Activated B cell treated with CpG ODN at 0.5 μM for 24 hours (primary cell): ENCODE measurements at places on chromosomes 2 and 18. TPM values are rescaled to one million over a fixed set of nuclear protein-coding genes. Genes with fewer than 3 reads are reported as not detected.

CHN1 gene
- 0.61 and 0.80 TPM in 2 replicates for total RNA-seq

WDR33 gene
- 83.0 and 93.0 TPM in 2 replicates for total RNA-seq

REG3G gene
- total RNA-seq, result not detected in 2 replicates

CUL3 gene
- 99.4 and 114 TPM in 2 replicates for total RNA-seq

TBR1 gene
- total RNA-seq, result 0.02 and 0.07 TPM in 2 replicates

IL1B gene
- 0.53 and 0.71 TPM in 2 replicates for total RNA-seq

NGEF gene
- not detected in 2 replicates for total RNA-seq

CFAP65 gene
- not detected in 2 replicates for total RNA-seq

APOB gene
- total RNA-seq, result not detected in 2 replicates

UGT1A10 gene
- not detected in 2 replicates for total RNA-seq

DLGAP1 gene
- 0.10 and 0.18 TPM in 2 replicates for total RNA-seq

CDH19 gene
- total RNA-seq, result not detected in 2 replicates

ZBTB7C gene
- not detected in 2 replicates for total RNA-seq

CD207 gene
- total RNA-seq, result not detected in 2 replicates

SLC5A7 gene
- not detected in 2 replicates for total RNA-seq
